ENCODE measurements at places on chromosomes 4 and X.

DNA sequence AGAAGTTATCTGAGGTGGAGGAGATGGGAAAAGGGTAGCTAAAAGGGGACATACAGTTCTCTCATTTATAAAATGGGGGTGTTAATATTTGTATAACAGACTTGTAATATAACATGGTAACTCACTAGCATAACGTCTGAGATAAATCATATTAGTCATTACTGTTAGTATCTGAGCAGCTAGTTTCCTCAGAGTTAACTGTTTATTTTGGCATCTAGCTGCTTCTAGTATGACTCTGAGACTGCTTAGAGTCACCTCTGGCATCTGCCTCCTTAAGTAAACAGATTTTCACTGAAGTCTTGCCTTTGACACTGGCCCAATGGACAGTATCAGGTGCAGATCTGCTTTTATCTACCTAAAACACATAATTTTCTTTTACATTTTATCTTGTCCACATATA, 58.1 kb downstream of the SLC30A9 start:
- DNase-seq = no peak

- no peak for DNase-seq
Measured at GRCh38 chr4:151753056-151753455, 7.8 kb downstream of the GATB start.

DNA sequence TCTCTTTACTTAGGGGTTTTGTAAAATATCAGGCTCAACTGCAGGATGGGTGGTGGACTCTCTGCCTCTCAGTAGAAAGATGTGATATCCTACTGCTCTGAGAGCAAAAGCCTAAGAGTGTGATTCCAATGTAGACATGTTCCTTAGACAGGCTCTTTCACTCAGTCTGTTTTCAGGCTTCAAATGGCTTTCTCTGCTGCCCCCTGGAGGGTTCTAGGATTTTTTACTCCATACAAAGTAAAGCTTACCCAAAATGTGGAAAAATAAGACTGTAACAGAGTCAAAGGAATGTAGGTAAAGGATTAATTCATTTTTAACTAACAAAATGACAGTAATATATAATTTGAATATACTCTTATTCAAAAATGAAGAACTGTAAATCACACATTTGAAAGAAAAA, 32.1 kb downstream of the ZGRF1 start:
- no peak for DNase-seq

- DNase-seq = no peak
Measured at GRCh38 chrX:49934148-49934547, 11.8 kb downstream of the CLCN5 start.

- DNase-seq = no peak
Measured at GRCh38 chr4:166143227-166143626, 270.2 kb downstream of the TLL1 start.

GRCh38 chrX:8044947-8045346, 117.7 kb upstream of the PNPLA4 start:
- DNase-seq = no peak

DNA sequence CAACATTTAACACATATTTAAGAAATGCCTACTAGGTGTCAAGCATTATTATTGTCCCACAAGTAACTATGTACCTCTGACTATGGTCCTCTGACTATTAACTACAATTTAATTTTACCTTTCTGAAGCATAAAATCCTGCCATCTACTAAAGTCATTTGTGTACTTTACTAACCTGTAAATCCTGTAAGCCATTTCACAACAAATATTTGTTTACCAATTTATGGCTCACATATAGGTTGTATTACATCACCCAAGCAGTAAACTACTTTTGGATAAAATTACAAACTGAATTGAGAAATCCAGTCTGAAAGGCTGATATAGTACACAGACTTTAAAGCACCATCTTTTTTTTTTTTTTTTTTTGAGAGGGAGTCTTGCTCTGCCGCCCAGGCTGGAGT, 43.8 kb downstream of the CNGA1 start:
- DNase-seq = no peak

DNA sequence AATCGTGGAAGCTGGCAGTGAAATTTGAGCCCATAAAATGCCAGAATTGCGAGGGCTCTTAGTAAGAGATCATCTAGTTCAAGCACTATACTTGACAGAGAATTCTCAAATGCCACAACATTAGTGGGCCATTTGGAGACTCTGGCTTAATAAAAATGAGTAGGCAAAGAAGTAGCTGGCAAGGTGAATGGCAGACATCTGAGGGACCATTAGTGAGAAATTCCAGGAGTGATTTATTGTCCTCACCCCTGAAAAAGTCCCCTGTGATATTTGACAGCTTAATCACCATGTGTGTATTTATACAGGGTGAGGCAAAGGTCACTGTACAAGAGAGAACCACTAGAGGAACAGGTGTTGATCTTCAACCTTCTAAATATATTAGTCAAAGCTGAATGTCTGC, 207.5 kb downstream of the CHRDL1 start:
- DNase-seq = no peak

DNA sequence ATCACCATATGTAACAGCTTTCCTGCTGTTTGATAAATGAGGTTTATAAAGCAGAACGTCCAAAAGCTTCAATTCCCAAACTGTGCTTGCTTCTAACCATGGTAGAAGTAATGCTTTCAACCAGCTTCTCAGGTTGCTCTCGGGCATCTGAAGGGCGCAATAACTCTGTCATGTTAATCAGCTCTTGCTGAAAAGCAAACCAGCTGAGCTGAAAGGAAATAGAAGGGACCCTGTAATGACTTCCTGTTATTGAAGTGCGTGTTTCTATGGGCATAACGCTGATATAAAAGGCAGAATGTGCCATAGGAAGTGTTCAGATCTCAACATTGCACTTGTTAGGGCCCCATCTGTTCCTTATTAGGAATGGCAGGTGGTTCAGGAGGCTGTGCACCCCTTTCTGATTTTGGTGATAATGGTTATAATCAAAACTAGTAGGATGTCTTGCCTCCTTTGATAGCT, 21.2 kb downstream of the HERC3 start:
- no peak for DNase-seq

DNA sequence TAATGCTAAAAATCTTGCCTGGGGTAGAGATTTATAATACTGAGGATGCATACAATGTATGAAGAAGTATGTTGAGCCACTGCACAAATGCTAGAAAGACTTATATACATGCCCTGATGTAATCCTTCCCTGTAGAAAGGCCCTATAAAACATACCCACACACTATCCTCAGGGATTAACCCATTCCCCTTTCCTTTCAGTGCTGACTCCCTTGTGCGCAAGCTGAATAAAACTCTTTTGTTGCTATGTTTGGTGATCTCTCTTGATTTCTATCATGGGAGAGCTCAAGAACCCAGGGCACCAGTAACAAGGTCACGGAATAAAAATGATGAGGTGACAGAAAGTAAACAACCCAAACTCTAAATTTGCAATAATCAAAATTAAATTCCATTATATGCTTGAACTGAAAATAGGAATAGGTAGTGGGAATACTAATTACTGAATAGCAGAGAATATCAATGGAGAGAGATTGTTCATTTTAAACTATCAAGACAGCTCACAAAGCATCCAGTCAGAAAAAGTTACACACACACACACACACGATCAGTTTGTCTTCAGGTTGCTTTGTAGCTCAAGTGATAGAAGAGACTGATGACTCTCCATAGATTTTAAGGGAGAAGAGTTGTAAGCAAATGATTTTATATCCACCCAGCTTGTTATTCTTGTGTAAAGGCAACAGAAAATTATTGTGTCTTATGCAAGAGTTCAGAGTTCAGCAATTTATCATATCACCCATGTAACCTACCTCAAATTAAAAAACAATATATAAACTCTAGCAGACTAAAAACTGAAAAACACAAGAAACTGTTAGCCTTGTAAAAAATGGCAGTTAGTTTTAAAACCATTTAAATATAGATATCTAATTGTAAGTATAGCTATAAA, 14.8 kb downstream of the TIGD2 start:
- DNase-seq = no peak

- no peak for DNase-seq
Measured at GRCh38 chrX:44949125-44949524, 76.1 kb downstream of the KDM6A start.

DNA sequence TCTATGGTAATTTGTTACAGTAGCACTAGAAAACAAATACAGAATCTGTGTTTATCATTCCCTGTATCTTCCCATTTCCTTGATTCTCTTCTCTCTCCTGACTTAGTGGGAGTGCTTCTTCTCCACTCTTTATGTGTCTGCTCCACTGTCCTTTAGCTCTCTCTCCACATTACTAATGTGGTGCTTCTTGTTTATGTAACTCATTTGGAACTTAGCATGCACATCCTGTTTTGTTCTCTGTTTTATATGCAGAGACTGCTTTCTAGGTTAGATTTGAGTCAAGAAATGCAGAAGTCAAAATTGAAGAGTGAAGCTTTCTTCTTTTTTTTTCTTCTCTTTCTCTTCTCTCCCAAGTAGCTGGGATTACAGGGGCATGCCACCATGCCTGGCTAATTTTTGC, 25.9 kb downstream of the ADH1A start:
- no peak for DNase-seq

DNA sequence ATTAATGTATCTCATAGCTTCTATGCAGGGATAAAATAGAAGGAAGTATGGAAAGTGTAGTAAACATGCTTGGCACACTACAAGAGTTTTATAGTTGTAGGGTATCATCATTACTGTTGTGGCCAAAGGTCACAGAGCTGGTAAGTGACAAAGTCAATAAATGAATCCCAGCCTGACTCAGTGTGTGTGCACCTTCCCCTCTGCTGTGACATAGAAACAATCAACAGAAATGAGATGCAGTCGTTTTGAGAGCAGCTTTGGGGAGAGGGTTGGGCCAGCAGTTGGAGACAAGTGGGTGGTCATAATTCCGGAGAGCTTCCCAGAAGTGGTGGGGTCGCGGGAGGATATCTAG, 82.4 kb upstream of the RBPJ start:
- DNase-seq = no peak

GRCh38 chrX:115719171-115719570, 158.2 kb downstream of the PLS3 start:
- no peak for DNase-seq

DNA sequence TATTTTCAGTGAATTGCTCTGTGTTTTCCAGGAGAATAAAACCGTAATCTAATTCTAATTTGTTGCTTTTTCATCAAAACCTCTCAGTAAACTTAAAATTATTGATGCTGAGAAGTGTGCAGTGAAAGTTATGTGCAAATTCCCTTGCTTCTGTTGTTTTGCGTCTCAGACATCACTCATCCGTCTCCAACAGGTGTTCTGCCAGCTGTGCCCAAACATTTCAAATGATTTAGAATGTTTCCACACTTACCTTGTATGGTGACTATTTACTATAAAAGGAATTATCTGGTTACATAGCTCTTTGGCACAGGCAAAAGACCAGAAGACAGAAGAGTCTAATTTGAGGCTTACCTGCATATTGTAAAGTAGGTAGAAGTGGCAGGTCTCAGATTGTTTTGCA, 184.0 kb downstream of the BMPR1B start:
- no peak for DNase-seq

DNA sequence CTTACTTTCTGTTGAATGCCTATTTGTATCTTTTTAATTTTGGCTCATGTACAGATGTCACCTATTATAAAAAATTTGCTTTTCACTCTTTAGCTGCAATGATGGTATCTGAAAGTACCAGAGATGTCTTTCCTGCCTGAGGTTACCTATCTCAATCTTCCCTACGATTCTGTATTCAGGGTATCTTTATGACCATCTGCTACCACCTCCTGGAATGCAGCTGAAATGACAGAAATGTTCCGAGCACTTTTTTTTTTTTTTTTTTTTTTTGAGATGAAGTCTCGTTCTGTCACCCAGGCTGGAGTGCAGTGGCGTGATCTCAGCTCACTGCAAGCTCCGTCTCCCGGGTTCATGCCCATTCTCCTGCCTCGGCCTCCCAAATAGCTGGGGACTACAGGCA, 136.4 kb downstream of the REPS2 start:
- DNase-seq = no peak

DNA sequence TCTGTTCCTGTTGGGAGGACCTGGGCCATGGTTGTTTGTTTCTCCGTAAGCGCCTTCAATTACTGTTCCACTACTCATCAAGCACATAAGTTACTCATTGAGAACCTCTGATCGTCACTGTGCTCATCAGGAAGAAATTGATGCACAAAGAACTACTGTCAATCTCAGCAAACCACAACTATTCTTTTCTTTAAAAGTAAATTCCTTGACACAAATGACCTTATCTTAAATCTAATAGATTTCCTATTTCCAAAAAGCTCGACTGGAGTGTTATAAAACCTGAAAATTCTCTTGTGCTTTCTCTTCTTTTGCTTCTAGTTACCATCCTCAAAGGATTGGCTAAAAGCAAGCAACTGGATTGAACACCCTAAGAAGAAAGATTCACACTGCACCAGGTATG, at the start of gene MUC7:
TSS of gene MUC7 (plus strand) at position 301 of the 400 bp plus-strand sequence. CDS start 1,825 bp downstream, outside the sequence.
- no peak for DNase-seq

- no peak for DNase-seq
Measured at GRCh38 chr4:125572601-125573000, 257.8 kb downstream of the FAT4 start.

DNA sequence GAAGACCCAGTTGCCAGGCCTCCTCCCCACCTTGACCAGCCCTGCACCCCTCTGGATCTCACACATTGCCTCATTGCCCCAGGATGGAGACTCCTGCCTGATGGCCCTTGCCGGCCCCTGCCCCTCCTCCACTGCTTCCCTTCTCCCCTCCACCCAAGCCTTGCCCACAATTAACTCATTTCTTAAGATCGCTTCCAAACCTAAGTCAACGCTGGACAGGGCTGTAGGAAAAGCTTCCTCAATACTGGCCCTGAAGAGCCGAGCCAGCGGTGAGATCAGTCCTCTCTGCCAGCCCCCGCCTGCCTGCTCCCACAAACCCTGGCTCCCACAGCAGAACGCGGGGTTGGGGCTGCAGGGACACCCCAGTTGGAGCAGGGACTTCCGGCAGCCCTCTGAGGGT, 7.5 kb upstream of the HAUS7 start:
- DNase-seq = no peak

- no peak for DNase-seq
Measured at GRCh38 chrX:53128097-53128749, 34.3 kb downstream of the KANTR start.

GRCh38 chr4:41575665-41576064, 37.7 kb downstream of the LIMCH1 start:
- DNase-seq = no peak
